A172 (cell line): ENCODE measurements at places on chromosomes 4 and X. TPM values are rescaled to one million over a fixed set of nuclear protein-coding genes. Genes with fewer than 3 reads are reported as not detected.

Gene PF4V1
- total RNA-seq = not detected in 2 replicates

Gene RUFY3
- 28.1 and 28.5 TPM in 2 replicates for total RNA-seq

Gene TRAM1L1
- not detected in 2 replicates for total RNA-seq

Gene BEND4
- total RNA-seq = 0.22 and 0.36 TPM in 2 replicates

Gene HS3ST1
- total RNA-seq = not detected in 2 replicates

Gene UGT8
- total RNA-seq = not detected in 2 replicates

Gene SPOCK3
- total RNA-seq = 0.19 and 0.26 TPM in 2 replicates

Gene CSN1S1
- not detected in 2 replicates for total RNA-seq

Gene FREM3
- total RNA-seq = not detected in 2 replicates

Gene EDA2R
- 9.7 and 10.9 TPM in 2 replicates for total RNA-seq

Gene ESX1
- not detected in 2 replicates for total RNA-seq

Gene FAAH2
- total RNA-seq = not detected in 2 replicates

Gene SPATA18
- total RNA-seq = not detected in 2 replicates

Gene FRMPD3
- 0.03 TPM in 1 of 2 replicates, not detected in the other for total RNA-seq

Gene GATB
- total RNA-seq = 20.2 and 22.6 TPM in 2 replicates

Gene ADH7
- total RNA-seq = not detected in 2 replicates

Gene HHIP
- 0.19 and 0.47 TPM in 2 replicates for total RNA-seq
